NCI-H187 (cell line): ENCODE measurements at places on chromosomes 2 and 18.

- no peak for DNase-seq
These were observed 62.5 kb upstream of the LPIN2 start for GRCh38 chr18:3075491-3075890.

DNA sequence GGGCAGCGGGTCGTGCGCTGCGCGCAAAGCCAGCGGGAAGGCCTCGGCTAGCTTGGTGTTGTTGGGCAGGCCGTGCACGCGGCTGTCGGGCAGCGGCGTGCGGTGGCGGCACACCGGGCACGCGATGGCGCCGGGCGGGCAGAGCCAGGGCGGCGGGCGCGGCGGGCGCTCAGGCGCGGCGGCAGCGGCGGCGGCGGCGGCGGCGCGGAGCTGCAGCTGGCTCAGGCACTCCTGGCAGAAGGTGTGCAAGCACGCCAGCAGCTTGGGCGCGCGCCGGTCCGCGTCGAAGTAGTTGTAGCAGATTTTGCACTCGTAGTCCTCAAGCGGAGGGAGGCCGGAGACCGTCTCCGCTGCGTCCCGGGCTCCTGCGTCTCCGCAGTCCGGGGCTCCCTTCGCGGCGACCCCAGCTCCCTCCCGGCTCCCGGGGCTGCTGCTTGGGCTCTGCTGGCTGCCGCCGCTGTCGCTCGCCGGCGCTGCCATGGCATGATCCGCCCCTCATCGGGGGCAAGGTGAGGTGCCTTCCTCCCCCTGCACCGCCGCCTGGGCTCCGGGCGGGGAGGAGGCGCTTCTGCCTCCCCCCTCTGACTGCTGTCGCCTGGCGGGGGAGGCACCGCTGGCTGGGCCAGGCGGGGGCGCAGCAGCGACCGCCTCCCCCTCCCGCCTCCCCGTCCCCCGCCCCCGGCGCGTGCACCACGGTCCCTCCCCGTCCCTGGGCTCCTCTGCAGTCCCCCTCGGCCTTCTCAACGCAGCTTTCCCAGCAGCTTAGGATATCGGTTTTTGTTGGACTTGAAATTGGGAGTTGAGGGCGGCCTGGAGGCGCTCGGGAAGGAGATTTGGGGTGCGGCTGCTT lies 21.0 kb upstream of the PAX3 start:
- DNase-seq, result peak; percentile 30

DNA sequence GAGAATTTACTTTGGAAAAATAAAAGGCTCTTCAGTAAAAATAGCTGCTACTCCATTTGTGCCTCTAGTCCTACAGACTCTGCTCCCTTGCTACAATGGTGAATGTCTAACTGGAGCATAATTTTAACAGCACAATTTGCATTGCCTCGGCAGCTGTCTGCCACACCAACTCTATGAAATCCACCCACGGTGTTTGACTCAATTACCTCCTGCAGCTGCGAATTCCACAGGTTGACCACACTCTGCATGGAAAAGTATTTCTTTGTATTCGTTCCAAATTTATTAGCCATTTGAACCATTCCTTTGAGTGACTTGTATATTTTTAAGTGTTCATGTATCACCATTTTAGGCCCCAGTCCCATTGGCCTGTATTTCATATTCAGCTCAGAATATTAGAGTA lies 182.1 kb upstream of the CCDC68 start:
- no peak for DNase-seq

- DNase-seq, result no peak
These were observed 102.7 kb upstream of the TAF1B start for GRCh38 chr2:9740382-9741073.

GRCh38 chr18:8948471-8949149 lies 153.9 kb upstream of the NDUFV2 start:
- DNase-seq, result no peak

GRCh38 chr18:74689251-74689650 lies 91.6 kb downstream of the ZNF407 start:
- no peak for DNase-seq
